Astrocyte (in vitro differentiated cells and primary cell): ENCODE measurements at places on chromosomes 12 and 14.
A peak's percentile ranks its signal among the peaks of the same experiment; 100 is the strongest.

DNA sequence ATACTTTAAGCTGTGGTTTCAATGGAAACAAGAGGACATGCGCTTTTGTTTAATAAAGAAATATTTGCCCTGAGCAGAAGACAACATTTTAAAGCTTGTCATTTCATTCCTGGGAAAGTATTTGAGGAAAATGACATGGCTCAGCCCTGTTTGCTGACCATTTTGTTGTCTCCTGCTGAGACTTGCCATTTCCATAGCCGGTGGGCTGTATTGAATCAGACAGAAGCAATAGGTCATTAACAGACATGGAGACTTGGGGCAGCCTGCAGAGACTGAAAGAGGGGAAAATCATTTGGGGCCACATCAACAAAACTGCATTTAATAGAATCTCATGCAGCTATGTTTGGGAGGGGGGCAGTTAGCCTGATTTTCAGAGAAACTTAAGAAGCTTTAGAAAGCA lies 443.0 kb downstream of the NPAS3 start:
- H3K4me1 ChIP-seq = no peaks in the 10 kb centered on the region
- H3K27me3 ChIP-seq = no peaks in the 10 kb centered on the region
- DNase-seq = no peak
- H3K4me3 ChIP-seq = no peak overlapping the region

DNA sequence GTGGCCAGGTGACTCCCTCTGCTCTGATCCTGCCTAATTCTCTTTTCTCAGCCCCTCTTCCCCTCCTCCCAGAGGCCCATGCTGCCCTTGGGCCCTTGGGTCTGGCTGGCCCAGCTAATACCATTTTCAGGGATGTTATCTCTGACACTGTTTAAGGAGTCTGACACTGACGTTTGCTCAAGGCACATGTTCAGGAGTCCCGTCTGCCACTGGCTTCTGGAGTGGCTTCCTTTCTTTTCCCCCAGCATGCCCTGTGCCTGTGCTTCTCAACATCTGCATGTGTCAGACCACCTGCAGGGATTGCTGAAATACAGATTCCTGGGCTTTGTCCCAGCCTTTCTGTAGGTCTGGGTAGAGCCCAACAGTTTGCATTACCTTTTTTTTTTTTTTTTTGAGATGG lies 128.9 kb downstream of the BCL11B start:
- no peaks in the 10 kb centered on the region for H3K36me3 ChIP-seq
- peaks cover 7% of the 10 kb centered on the region for H3K27me3 ChIP-seq
- no peak for DNase-seq
- H3K4me1 ChIP-seq = no peaks in the 10 kb centered on the region
- no peak overlapping the region for H3K27ac ChIP-seq
- H3K4me3 ChIP-seq = no peak overlapping the region

GRCh38 chr14:93970965-93971634 lies 5.3 kb downstream of the ASB2 start:
- H3K4me3 ChIP-seq = no peak overlapping the region
- no peak for DNase-seq
- H3K27ac ChIP-seq = no peak overlapping the region
- H3K27me3 ChIP-seq = peaks cover 13% of the 10 kb centered on the region
- no peaks in the 10 kb centered on the region for H3K36me3 ChIP-seq
- H3K4me1 ChIP-seq = peaks cover 3% of the 10 kb centered on the region

GRCh38 chr14:71006200-71006563 lies 98.9 kb downstream of the PCNX1 start:
- no peaks in the 10 kb centered on the region for H3K27me3 ChIP-seq
- no peak overlapping the region for H3K27ac ChIP-seq
- H3K4me1 ChIP-seq = peaks cover 18% of the 10 kb centered on the region

DNA sequence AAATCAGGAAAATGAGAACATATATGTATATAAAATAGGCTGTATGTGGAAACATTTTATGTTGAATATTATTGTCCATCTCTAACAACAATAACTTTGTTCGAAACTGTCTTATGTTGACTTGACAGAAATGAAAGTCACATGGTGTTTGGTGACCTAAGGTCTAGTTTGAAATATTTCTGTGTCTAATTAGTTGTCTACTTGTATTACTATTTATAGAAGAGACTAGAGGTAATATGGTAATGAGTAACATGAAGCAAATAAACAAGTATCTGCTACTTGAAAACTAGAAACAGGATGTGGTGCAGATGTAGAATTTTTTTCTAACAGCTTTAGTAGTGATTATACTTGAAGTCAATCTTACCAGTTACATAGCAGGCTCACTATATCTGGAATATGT lies 3.9 kb downstream of the GPHN start:
- no peak for DNase-seq
- no peaks in the 10 kb centered on the region for H3K27me3 ChIP-seq
- no peak overlapping the region for H3K27ac ChIP-seq
- H3K36me3 ChIP-seq = no peaks in the 10 kb centered on the region
- H3K4me1 ChIP-seq = peaks cover 2% of the 10 kb centered on the region
- H3K4me3 ChIP-seq = no peak overlapping the region

GRCh38 chr12:8970432-8970831 lies 18.9 kb upstream of the KLRG1 start:
- DNase-seq = no peak
- no peak overlapping the region for H3K4me3 ChIP-seq
- H3K27ac ChIP-seq = no peak overlapping the region
- H3K4me1 ChIP-seq = no peaks in the 10 kb centered on the region

- no peaks in the 10 kb centered on the region for H3K36me3 ChIP-seq
- peak overlapping the region; percentile 55 for H3K4me3 ChIP-seq
- H3K27me3 ChIP-seq = peaks cover 37% of the 10 kb centered on the region
- DNase-seq = no peak
Observed at GRCh38 chr14:61320806-61321384, 484 bp upstream of the PRKCH start.

DNA sequence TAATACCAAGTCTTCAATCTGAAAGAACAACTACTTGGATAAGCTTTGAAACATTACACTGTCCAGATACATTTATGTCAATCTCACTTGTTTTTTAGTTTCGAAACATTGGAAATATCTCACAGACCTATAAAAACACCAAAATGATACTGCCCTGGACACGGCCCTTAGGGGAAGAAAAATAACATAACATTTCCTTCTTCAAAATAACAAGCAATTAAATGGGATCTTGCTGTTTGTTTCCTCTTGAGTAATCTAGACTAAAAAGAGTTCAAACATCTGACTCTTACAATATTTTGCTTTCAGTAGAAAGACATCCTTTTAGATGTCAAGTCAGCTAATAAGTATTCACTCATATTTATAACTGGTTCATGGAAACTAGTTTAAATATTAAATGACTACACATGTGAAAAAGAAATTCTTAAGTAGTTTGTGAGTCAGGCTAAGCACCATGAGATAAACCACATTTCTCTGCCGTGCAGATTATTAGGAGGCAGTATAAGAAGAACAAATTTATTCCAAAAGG lies 87.5 kb downstream of the EPS8 start:
- H3K4me3 ChIP-seq = no peak overlapping the region
- H3K36me3 ChIP-seq = no peaks in the 10 kb centered on the region
- H3K27me3 ChIP-seq = no peaks in the 10 kb centered on the region
- peak; percentile 69 for DNase-seq

- H3K27ac ChIP-seq = no peak overlapping the region
- no peaks in the 10 kb centered on the region for H3K27me3 ChIP-seq
- H3K4me1 ChIP-seq = no peaks in the 10 kb centered on the region
- DNase-seq = no peak
Observed at GRCh38 chr14:57533214-57533613, 39.6 kb upstream of the CCDC198 start.

DNA sequence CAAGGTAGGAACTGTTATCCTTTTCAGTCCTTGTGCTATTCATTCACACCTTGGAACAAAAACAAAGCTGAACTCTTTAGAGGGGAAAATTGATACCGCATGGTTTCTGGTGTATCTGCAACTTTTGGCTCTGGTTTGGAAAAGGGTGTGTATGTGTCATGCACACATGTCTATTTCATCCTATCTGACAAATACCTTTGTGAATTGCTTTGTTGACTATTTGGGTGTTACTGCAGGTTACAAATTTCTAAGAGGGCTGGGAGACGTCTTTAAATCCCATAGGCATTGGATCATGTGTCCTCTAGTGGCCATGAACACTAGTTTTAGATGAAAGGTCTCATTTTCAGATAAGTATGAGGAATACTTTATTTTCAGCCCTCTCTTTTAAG lies 59.9 kb upstream of the IFNG-AS1 start:
- no peaks in the 10 kb centered on the region for H3K36me3 ChIP-seq
- H3K27me3 ChIP-seq = no peaks in the 10 kb centered on the region
- H3K4me3 ChIP-seq = no peak overlapping the region
- no peaks in the 10 kb centered on the region for H3K4me1 ChIP-seq

GRCh38 chr12:22935501-22935900 lies 310.5 kb downstream of the ETNK1 start:
- DNase-seq = no peak
- no peaks in the 10 kb centered on the region for H3K27me3 ChIP-seq
- H3K4me3 ChIP-seq = peak overlapping the region; percentile 50
